LHCN-M2 (cell line): ENCODE measurements at places on chromosomes 1 and 21. TPM values are rescaled to one million over a fixed set of nuclear protein-coding genes. Genes with fewer than 3 reads are reported as not detected.

Gene HPCA
- not detected in 2 replicates for total RNA-seq

Gene SPATC1L
- 14.0 and 18.4 TPM in 2 replicates for total RNA-seq

Gene LCE1C
- total RNA-seq, result not detected in 2 replicates

Gene AVPR1B
- total RNA-seq, result not detected in 2 replicates

Gene TLCD4
- total RNA-seq, result 0.32 and 0.75 TPM in 2 replicates

Gene MROH7
- not detected in 2 replicates for total RNA-seq

Gene MAST2
- 30.3 and 51.4 TPM in 2 replicates for total RNA-seq

Gene CFAP141
- total RNA-seq, result not detected in 2 replicates

Gene LENEP
- total RNA-seq, result not detected in 2 replicates

Gene NPPA
- total RNA-seq, result not detected in 2 replicates

Gene CDC14A
- 5.8 and 6.7 TPM in 2 replicates for total RNA-seq

Gene LORICRIN
- total RNA-seq, result not detected in 2 replicates
